ENCODE measurements at places on chromosomes 12 and 14.

DNA sequence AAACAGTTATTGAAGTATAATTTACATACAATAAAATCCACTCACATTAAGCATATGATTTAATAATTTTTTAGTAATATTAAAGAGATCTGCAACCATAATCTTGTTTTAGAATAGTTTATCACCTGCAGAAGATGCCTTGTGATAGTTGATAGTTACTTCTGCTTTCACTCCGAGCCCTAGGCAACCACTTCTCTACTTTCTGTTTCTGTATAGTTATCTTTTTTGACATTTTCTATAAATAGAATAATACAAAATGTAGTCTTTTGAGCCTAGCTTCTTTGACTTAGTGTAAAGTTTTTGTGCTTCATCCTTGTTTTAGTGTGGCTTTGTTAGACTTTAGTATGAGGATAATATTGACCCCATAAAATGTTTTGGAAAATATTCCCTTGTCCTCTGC lies 111.0 kb downstream of the MNAT1 start:
- DNase-seq = no peak

- DNase-seq = no peak
Observed at GRCh38 chr12:6773590-6774351, 1.5 kb downstream of the LAG3 start.

DNA sequence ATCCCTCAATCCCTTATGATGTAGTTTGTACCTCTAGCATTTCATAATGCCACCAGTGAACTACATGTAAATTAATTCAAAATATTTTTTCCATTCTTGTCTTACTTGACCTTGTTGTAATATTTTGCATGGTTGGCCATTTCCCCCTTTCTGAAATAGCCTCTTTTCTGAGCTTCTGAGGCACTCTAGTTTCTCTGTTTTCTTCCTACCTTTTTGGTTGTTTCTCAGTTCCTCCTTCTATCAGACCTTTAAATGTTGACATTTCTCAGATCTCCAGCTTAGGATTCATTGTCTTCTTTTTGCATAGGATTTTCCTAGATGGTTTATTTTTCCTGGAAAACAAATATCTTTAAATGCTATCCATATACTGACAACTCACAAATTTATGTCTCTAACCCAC lies 9.8 kb upstream of the RMST start:
- DNase-seq = no peak

DNA sequence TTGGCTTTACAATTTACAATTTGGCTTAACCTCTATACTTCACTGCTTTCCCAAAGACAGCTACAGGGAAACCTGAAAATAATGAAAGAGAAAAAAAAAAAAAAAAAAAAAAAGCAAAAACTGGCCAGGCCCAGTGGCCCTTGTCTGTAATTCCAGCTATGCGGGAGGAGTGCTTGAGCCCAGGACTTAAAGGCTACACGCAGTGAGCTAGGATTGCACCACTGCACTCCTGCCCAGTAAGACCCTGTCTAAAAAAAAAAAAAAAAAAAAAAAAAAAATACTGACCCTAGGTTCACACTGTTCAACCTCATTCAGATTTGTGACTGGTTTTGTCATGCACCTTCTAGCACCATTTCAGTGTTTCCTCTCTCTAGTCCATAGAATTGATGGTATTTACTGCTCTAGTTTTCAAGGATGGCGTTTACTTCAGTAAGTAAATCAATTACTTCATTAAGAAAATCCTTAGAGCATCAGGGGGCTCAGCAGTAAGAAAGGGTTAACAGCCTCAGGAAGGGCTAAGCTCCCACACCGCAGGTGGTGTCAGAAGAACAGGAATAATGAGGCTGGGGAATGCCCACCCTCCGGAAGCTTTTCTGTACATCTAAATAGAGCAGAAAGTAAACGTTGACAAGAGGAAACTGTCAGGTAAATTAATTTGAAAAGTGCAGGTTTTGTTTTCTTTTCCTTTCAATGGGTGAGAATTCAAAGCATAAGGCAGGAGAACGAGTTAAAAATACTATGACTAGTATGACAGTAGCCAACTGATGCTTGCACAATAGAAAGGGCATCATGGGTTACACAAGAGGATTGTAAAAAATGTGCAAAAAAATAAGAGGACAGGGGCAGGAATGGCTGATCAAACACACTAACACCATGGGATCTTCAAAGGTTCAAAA lies 115.0 kb upstream of the MDM1 start:
- no peak for DNase-seq

GRCh38 chr12:72612171-72612570 lies 340.0 kb downstream of the TRHDE start:
- DNase-seq = peak; percentile 56

- DNase-seq = no peak
Observed at GRCh38 chr12:40106202-40106533, 287 bp upstream of the SLC2A13 start.

DNA sequence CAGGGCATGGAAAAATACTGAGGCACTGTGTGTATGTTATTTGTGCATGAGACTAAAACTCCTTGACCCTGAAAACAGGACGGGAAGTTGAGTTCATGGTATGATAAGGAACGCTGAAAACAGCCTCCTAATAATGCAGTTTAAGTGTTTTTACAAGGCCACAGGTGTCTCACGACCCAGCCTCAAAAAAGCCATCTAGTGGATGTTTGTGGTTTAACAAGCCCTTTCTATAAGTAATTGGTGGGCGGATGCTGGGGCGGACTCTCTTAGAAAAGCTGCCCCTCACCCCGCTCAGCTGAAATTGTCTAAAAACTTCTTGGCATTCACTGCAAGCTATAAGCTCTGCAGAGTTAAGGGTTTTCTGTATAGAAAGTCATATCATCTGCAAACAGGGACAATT lies 184.5 kb downstream of the NUBPL start:
- no peak for DNase-seq

GRCh38 chr12:109642506-109643132 lies 69.0 kb downstream of the MVK start:
- DNase-seq = no peak

GRCh38 chr12:2641207-2641606 lies 153.6 kb upstream of the FKBP4 start:
- DNase-seq = peak; percentile 21

DNA sequence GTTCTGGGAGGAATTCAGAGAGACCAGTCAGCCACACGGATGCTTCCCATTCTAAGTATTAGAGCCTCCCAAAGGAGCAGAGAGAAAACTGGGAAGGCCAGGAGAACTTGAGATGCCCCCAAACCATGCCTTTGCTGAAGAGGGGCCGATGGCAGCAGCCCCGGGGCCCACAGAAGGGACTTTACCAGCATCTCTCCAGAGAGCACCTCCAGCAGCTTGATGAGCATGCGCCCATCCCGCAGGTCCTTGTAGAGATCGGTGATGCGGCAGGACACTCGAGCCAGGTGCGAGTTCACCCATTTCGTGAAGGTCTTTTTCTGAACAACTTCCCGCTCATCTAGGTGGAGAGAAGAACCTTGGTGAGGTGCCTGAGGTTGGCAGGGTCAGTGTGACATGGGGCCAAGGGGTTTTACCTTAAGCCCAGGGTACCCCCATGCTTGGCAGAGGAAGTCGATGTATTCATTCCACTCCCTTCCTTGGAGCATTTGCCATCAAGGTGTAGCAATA lies 74.9 kb downstream of the SPTB start:
- no peak for DNase-seq

GRCh38 chr12:83700838-83701237 lies 1014.1 kb downstream of the TMTC2 start:
- DNase-seq = peak; percentile 20

GRCh38 chr12:110690127-110690430 lies 1.2 kb upstream of the HVCN1 start:
- DNase-seq = no peak

DNA sequence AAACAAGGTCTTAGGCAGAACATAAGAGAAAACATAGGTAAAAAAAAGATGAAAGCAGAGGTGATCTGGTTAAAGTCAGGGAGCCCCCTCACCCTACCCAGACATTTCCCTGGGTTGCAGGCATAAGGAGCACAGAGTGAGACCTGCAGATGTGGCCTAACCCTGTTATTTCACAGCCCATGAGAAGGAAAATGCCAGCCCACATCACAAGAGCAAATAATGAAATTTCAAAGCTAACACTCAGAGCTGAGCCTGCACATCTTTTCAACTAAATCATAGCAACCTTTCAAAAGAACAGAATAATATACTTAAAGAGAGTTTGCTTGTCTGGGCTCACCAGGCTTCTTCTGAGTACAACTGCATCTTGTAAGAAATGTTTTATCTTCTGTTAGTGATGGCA lies 295.4 kb downstream of the RPAP3 start:
- DNase-seq = no peak

GRCh38 chr14:33420051-33420627 lies 481.5 kb downstream of the NPAS3 start:
- no peak for DNase-seq

DNA sequence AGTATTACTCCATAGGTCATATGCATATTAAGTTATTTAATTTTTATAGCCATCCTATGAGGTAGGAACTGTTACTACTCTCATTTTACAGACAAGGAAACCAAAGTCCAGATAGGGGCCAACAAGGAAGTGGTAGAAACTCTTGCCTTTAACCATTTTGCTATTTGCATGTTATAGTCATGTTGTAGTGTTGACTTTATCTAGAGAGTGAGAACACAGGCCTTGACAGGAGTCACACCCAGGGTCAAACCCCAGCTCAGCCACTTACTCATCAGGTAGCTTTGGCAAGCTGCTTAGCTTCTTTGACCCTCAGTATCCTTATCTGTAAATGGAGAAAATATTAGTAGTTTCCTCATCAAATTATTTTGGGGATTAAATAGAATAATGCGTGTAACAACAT lies 156.2 kb downstream of the CAND1 start:
- DNase-seq = no peak

- DNase-seq = no peak
Observed at GRCh38 chr12:96350982-96351381, 49.3 kb downstream of the CDK17 start.

GRCh38 chr12:122028165-122028904 lies 6.7 kb downstream of the BCL7A start:
- no peak for DNase-seq

DNA sequence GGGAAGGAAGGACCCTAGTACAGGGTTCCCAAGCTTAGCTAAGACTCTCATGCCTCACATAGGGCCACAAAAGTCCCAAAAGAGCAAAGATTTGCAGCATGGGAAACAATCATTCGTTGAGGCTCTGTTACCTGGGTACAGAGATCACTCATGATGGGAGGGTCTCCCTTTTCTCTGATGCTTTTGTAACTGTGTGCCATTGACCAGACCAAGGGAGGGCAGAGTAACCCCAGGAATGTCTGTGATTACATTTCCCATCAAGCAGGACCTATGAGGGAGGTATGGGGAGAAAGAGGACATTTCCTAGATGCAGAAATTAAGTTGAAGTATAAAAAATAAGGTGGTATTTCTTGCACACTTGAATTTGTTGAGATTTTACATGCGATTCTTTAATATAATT lies 16.4 kb upstream of the DLGAP5 start:
- no peak for DNase-seq

GRCh38 chr14:73424453-73424852 lies 33.9 kb downstream of the NUMB start:
- DNase-seq = no peak

DNA sequence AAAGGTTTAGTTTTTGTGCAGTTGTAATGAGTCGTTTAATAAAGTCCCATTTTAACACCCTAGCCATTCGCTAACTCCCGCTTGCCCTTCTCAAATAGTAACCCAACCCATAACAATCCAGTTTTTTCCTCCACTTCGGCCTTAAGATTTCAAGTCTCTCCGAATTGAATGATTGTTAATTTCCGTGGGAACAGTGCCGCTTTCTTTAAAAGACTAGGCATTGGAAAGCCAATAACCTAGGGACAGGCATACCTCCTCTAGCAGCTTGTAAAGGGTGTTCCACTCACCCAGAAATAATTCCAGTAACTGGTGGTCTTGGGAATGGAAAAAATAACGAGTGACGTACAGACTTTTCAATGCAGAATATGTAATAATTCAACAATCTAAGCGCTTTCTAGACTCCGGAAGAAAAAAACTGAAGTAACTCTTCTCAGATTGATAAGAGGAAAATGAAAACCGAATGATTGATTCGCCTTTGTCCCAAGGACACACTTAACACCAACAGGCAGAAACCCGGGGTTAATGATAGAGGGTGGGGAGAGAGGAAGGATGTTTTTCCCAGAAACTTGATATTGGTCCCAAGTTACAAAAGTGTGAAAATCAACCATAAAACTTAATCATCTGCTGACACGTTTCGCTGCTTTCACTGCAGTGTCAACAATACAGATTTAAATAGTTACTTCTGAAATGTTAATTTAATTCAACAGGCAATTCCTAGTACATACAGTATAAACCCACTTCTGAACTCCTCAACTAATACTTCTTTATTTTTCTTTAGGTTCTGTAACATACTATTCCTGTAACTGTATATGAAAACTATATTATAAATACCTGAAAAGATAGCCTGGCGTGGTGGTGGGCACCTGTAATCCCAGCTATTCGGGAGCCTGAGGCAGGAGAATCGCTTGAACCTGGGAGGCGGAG lies 1.0 kb upstream of the SINHCAF start:
- DNase-seq = no peak

GRCh38 chr14:77098529-77099353 lies 683 bp downstream of the CIPC start:
- no peak for DNase-seq

DNA sequence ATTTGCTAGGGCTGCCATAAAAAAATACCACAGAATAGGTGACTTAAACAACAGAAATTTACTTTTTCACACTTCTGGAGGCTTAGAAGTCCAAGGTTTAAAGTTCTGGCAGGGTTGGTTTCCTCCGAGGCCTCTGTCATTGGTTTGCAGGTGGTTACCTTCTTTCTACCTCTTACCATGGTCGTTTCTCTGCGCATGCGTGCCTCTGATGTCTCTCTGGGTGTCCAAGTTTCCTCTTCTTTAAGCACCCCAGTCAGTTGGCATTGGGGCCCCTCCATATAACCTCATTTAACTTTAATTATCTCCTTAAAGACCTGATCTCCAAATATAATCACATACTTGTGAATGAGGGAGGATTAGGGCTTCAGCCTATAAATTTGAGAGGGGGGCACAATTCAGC lies 103.2 kb downstream of the SLC15A5 start:
- DNase-seq = no peak

GRCh38 chr12:101775816-101776215 lies 36.6 kb upstream of the SYCP3 start:
- no peak for DNase-seq

DNA sequence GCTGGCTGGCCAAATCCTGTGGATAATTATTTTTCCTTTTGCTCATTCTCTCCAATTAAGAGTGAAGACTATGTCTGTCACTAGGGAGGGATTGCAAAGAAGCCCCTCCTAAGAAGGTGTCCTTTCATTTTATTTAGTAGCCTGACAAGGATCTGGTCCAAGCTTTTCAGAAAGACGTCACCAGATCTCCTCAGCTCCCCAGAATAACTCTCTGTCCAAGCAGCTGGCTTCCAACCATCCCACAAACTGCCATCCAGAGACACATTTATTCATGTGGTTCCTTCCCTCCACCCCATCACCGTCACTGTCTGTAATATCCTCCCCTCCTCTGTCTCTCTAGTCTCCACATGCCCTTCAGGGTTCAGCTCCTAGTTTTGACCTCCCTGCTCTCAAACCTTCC lies 69.9 kb downstream of the PPM1H start:
- no peak for DNase-seq

- peak; percentile 17 for DNase-seq
Observed at GRCh38 chr14:54818201-54819133, 84.2 kb downstream of the GCH1 start.

- no peak for DNase-seq
Observed at GRCh38 chr12:44034906-44035305, 199.0 kb downstream of the TMEM117 start.

Data from HFF-Myc (cell line).